ENCODE measurements at places on chromosomes 2 and 18. TPM values are rescaled to one million over a fixed set of nuclear protein-coding genes. Genes with fewer than 3 reads are reported as not detected.

MARCHF7 gene
- total RNA-seq: 58.8 TPM

FTCDNL1 gene
- 2.8 TPM for total RNA-seq

ALPI gene
- total RNA-seq: not detected

RNF152 gene
- 0.01 TPM for total RNA-seq

GALNT14 gene
- total RNA-seq: 47.8 TPM

PSMD14 gene
- 103 TPM for total RNA-seq

PID1 gene
- 4.0 TPM for total RNA-seq

ACKR3 gene
- 15.4 TPM for total RNA-seq

SPIRE1 gene
- total RNA-seq: 16.7 TPM

CFC1 gene
- not detected for total RNA-seq

PROKR1 gene
- not detected for total RNA-seq

RAB17 gene
- 0.23 TPM for total RNA-seq

VWA3B gene
- 0.33 TPM for total RNA-seq

TMEM169 gene
- total RNA-seq: 0.59 TPM

PLCL1 gene
- total RNA-seq: not detected

OTOF gene
- 0.10 TPM for total RNA-seq

TMEM200C gene
- total RNA-seq: not detected

POTEE gene
- 0.04 TPM for total RNA-seq

SCYGR5 gene
- not detected for total RNA-seq

SCYGR4 gene
- not detected for total RNA-seq

TFPI gene
- total RNA-seq: 56.5 TPM
